T-helper 17 cell (primary cell): ENCODE measurements at places on chromosomes 1 and 21.

DNA sequence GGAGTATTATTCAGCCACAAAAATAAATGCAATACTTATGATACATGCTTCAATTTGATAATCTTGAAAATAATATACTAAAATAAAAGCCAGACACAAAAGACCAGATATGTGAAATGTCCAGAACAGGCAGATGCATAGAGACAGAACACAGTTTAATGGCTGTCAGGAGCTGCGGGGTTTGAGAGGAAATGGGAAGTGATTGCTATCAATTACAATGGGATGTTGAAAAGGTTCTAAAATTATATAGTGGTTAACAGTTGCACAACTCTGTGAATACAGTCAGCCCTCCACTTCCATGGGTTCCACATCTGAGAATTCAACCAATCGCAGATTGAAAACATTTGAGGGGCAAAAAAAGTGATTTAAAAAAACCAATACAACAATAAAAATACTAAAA, 54.0 kb downstream of the LTN1 start:
- DNase-seq: no peak

DNA sequence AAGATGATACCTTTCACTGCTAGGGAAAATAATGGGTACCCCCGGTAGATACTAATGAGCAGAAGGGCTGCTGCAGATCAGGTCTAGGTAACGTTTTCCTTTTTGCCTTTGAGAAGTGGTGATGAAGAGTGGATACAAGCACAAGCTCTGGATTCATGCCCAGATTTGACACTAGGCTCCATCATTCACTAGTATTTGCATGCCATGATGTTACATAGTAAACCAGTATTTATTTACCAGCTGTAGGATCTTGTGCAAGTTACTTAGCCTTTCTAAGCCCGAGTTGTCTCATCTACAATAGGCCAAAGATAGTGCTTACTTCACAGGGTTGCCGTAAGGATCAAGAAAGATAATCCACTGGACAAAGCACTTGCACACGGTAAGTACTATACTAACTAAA, 14.2 kb downstream of the PTPN14 start:
- no peak for DNase-seq

DNA sequence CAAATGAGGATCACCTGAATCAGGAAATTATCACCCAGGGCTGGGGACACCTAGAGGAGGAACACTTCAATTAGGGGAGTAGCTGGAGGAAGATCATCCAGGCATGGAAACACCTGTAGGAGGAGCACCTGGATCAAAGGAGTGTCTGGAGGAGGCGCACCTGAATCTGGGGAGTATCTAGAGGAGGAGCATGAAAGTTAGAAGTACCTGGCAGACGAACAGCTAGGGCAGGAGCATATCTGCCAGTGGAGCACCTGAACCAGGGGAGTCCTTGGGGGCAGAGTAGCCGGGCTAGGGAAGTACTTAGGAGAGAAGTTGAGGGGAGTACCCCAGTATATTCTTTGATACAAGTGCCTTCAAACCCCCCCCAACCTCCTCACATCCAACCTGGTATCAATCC, 1.3 kb downstream of the C1orf210 start:
- no peak for DNase-seq

DNA sequence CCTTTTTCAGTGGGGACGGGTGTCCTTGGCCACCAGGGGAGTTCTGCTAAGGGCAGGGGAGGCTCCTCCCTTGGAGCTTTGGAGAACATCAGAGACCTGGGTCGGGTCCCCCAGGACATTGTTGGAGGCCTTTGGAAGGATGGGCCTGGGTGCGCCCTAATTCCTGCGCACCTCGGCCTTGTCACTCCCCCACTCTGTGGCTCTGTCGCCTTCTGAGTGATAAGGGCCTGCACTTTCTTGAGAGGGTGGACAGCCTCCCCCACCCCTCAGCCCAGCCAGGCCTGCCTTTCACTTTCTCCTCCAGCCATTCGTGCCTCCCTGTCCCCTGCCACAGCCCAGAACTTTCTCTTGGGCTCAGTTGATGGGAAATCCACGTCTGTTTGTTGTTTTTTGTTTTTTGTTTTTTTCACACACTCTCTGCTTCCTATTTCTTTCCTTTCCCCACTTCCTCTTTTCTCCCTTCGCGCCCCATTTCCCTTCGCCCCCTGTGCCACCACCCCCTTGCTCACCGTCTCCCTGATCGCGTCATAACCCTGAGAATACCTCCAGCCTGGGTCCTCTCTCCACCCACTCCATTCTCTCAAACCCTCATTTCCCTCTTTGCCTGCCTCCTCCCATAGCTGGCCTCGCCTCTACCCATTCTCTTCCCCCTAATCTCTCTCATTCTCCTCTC, 85.6 kb downstream of the PAX7 start:
- no peak for DNase-seq

DNA sequence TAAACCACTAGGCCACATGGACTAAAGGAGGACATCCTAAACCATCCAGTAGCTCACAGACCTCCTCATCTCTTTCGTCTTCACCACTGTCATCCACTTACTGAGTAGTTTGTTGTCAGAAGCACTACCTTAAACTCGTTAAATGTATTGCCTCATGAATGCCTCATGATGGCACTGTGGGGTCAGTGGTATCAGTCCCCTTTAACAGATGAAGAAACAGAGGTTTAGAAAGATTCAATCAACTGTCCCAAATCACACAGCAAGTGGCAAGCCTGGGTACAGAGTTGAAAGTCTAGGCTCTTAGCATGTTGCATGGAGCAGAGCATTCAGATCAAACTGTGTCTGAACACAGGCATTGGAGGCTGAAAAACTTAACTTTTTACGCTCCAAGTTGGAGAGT, 183.6 kb upstream of the KIAA0040 start:
- DNase-seq: no peak

GRCh38 chr1:44371206-44371605, 16.1 kb upstream of the ERI3 start:
- DNase-seq: no peak

DNA sequence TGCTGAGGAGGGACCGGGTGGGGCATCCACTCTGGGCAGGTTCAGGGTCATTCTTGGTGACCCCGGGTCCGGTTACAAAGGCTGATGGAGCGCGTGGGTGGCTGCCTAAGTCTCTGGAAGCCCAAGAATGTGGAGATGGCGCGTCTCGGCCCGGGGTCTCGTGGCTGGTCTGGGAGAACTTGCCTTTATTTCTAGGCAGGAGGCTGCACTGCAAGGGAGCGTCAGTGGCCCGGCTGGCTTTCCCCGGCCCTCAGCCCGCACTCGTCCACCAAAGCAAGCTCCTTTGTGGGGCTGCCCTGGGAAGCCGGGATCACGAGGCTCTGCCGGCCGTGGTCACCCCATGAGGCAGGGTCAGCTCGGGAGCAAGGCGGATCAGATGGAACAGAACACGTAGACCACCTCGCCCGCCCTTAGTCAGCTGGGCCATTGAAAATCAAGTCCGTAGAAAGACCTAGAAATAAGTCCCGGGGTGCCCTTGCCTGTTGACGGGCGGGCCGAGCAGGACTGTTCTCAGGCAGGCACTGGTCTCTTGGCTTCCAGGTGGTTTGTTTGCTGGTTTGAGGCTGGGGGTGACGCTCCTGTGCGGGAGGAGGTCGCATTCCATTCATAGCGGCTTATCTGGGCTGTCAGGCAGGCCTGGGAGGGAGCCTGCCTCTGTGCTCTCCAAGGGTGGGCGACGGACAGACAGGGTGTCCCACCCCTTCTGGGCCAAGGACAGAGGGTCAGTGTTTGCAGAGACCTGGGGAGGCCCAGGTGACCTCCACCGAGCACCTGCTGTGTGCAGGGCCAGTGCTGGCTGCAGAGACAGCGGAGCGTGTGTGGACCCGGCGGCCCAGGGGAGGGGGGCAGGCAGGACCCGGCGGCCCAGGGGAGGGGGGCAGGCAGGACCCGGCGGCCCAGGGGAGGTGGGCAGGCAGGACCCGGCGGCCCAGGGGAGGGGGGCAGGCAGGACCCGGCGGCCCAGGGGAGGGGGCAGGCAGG, 25.8 kb downstream of the COL18A1 start:
- no peak for DNase-seq

GRCh38 chr1:205172729-205173366, 38.7 kb downstream of the DSTYK start:
- no peak for DNase-seq

- DNase-seq: no peak
Observed at GRCh38 chr21:38839328-38840286, 33.9 kb downstream of the ETS2 start.

GRCh38 chr1:231252336-231252735, 11.3 kb downstream of the GNPAT start:
- no peak for DNase-seq
